ENCODE measurements at places on chromosomes 4 and X.

- no peak for DNase-seq
Measured at GRCh38 chr4:79088946-79089691, 149.9 kb upstream of the PAQR3 start.

GRCh38 chr4:117692538-117692937, 341.7 kb upstream of the NDST3 start:
- DNase-seq = no peak

DNA sequence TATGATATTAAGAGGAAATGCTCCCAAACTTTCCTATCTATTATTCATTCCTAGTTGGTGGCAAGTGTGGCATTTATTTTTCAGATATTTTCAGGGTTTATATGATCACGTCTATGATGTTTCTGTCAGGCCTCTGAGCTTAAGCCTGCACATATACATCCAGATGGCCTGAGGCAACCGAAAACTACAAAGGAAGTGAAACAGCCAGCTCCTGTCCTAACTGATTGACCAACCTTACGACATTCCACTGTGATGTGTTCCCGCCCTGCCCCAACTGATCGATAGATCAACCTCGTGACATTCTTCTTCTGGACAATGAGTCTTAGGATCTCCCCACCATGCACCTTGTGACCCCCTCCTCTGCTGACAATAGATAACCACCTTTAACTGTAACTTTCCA, 67.6 kb upstream of the CTSO start:
- no peak for DNase-seq

GRCh38 chr4:2793586-2794485, 951 bp downstream of the SH3BP2 start:
- DNase-seq = no peak

DNA sequence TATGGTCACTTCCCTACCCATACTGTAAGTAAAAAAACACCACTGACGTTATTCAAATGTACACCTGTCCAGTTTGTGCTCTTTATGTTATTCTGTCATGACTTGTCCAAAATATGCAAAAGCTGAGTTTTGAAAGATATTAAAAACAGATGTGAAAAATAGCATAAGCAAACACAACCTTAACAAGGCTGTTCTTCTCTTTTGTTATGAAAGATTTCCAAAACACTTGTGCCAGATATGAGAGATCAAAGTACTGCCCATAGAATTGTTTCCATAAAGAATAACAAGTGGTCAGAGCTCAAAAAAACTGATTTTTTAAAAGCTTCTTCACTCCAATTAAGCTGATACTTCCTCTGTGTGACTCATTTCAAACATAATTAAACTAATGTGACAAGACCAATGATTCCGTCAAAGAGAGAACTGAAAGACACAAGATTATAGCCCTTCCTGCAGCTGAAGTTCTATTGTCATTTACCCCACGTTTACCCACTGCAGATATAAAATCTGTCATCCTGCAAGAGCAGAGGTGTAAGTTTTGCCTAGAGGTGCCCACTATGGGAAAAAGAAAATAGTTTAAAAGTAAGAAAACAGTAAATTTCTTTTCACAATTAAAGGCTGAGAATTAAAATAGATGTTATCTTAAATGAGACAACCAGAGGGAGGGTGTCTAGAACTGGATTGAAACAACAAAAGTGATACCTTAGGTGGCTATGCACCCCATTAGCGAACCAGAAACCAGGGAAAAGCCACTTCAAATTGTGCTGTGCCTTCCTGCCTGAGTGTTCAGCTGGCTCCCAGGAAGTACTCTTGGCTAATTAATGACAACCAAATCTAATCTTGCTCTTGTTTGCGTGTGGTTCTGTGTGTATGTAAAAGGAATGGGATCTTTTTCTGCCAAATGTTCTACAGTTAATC, 30.1 kb downstream of the RASSF6 start:
- no peak for DNase-seq

DNA sequence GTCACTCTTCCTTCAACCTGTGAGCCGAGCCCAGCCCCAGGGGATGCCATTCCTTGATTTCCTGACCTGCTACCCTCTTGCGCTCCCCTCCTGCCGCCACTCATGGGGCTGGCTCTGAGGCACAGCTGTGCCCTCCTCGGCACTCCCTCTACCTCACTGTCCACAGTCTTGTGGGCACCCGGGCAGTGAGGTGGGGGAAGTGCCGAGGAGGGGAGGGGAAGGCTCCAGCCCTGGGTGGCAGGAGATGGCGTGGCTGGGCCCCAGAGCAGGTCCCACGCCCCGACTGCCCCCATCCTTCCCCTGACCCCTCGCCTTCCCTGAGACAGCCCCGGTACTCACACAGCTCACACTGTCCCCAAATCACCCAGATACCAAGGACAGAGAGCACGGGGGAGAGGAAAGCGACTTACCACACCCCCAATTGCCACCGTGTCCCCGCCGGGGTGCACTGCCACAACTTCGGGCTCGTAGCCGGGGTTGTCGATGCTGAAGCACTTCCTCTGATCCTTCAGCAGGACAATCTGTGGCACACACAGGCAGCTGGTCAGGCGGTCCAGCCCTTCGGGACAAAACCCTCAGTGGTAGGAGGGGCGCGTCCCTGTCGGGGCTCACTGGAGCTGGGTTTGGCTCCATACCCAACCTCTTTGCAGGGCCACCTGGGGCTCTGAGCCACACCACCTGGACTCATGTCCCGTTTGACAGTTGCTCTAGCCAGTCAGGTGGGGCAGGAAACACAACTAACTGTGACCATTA, 37.9 kb downstream of the WDR1 start:
- DNase-seq = no peak

GRCh38 chr4:7659429-7660175, 224.9 kb upstream of the PSAPL1 start:
- no peak for DNase-seq

- no peak for DNase-seq
Measured at GRCh38 chr4:143251779-143252178, 67.1 kb downstream of the USP38 start.

GRCh38 chrX:103918571-103919269, 43.7 kb upstream of the TMSB15B start:
- no peak for DNase-seq

GRCh38 chrX:41043674-41044345, 41.4 kb upstream of the USP9X start:
- no peak for DNase-seq
